ENCODE measurements at places on chromosomes 1 and 21.

- DNase-seq: no peak
Observed at GRCh38 chr1:226697929-226698544, 41.0 kb downstream of the ITPKB start.

DNA sequence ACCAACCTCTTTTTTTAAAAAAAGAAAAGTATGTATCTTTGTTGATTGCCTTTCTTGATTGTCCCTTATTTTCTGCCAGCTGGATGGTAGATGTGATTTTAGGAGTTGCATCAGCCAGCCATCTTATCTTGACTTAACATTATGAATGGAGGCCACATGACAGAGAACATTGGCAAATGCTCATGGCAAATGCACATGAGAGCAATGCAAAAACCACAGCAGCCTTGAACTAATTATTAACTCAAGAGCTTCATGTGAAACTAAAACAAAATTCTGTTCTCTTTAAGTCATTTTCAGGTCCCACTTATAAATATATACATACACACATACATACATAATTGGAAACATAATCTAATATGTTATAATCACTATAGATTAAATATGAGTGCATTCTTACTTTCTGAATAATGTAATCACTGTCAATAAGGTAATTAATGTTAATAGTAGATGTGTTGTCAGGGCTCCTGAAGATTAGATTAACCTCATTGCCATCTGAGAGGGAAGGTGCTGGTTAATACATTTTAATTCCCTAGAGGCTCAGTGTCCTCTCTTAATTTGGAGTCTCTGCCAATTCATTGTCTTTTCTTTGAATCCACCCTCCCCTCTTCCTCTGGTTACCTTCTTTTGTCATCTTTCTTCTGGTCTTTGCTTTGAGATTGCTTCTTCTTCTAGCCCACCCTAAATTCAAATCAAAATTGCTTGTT, 962.2 kb downstream of the ADGRL2 start:
- no peak for DNase-seq

GRCh38 chr1:156643778-156644092, 1.8 kb downstream of the BCAN start:
- no peak for DNase-seq

GRCh38 chr1:243715285-243715684, 134.8 kb downstream of the AKT3 start:
- DNase-seq: no peak

GRCh38 chr1:30741239-30741894, 16.2 kb downstream of the LAPTM5 start:
- no peak for DNase-seq

- DNase-seq: no peak
Observed at GRCh38 chr1:39283858-39284257, 79.4 kb downstream of the MACF1 start.

GRCh38 chr1:234091876-234092275, 187.4 kb downstream of the SLC35F3 start:
- no peak for DNase-seq

- DNase-seq: no peak
Observed at GRCh38 chr1:170935231-170935630, at the start of gene MROH9. Gene MROH9 (plus strand): TSS chr1:170935534. CDS start chr1:170945557, 10,023 bp downstream.

GRCh38 chr1:168230709-168231108, 4.9 kb downstream of the SFT2D2 start:
- DNase-seq: no peak

DNA sequence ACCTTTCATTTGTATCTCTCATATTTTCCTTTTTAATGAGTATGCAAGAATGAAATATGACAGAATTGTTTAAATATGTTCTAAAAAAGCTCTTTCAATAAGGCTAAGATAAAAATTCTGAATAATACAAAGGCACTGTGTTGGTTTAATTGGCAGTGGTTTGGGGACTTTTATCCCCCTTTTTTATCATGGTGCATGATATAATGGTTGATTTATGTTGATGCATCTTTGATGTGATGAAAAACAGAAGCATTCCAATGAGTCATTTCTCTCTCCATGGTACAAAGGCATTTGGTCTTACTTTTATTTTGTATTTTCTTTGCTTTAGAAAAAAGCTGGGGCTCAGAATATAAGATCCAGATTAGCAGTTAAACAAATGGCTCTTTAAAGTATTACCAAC, 127.2 kb upstream of the GREM2 start:
- no peak for DNase-seq

Measured in ecto neural progenitor cell (in vitro differentiated cells).